ENCODE measurements at places on chromosomes 3 and 15.

DNA sequence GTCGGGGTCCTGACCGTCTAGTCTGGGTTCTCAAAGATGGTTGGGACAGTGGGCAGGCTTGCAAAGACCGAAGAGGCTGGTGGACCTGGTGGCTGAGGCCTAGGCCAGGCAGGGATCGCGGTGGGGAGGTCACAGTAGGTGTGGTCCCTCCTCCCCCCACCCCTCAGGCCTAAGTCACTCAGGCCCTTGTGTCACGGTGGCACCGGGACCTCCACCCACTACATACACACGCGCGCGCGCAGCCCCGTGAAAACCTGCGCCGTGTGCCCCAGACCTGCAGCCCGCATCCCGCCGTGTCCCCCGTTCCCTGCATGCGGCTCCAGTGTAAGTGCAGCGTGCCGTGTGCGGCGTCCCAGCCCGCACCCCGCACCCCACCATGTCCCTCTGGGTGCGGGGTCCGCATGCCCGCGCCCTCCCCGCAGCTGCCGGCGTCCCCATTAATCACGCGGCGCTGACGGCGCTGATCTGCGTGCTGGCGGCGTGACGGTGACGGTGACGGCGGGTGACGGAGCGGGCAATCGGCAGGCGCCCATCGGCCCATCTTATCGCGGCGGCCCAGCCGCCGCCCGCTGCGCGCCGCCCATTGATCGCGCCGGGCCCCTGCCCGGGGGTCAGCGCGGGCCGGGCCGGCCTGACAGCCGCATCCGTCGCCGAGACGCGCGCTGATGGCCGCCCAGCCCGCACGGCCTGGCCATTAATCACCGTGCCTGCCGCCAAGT, 24.4 kb downstream of the SEC61A1 start:
- no peak for DNase-seq

GRCh38 chr15:80403712-80404056, 498 bp upstream of the ARNT2 start:
- DNase-seq: no peak

- DNase-seq: no peak
Observed at GRCh38 chr3:47716656-47717055, 65.0 kb downstream of the SMARCC1 start.

DNA sequence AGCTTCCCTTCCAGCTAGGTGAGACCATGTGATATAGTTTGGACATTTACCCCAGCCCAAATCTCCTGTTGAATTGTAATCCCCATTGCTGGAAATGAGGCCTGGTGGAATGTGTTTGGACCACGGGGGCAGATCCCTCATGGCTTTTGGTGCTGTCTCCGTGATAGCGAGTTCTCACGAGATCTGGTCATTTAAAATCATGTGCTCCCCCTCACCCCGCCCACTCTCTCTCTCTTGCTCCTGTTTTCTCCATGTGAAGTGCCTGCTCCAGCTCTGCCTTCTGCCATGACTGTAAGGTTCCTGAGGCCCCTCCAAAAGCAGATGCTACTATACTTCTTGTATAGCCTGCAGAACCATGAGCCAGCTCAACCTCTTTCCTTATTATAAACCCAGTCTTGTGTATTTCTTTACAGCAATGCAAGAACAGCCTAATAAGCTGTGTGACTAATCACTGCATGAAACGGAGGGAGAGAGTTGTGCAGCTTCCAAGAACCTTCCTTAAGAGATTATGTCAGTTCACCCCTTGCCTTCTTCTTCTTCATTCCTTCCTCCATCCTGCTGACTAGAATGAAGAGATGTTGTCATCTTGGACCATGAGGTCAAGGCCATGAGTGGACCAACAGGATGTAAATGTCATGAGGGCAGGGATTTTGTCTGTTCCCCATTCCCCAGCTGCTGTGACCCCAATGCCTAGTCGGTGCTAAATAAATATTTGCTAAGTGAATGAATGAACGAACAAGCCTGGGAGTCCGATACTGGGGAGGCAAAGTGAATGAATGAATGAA, 91.0 kb downstream of the CPN2 start:
- no peak for DNase-seq

- no peak for DNase-seq
Observed at GRCh38 chr3:22922317-22922716, 280.8 kb upstream of the UBE2E2 start.

DNA sequence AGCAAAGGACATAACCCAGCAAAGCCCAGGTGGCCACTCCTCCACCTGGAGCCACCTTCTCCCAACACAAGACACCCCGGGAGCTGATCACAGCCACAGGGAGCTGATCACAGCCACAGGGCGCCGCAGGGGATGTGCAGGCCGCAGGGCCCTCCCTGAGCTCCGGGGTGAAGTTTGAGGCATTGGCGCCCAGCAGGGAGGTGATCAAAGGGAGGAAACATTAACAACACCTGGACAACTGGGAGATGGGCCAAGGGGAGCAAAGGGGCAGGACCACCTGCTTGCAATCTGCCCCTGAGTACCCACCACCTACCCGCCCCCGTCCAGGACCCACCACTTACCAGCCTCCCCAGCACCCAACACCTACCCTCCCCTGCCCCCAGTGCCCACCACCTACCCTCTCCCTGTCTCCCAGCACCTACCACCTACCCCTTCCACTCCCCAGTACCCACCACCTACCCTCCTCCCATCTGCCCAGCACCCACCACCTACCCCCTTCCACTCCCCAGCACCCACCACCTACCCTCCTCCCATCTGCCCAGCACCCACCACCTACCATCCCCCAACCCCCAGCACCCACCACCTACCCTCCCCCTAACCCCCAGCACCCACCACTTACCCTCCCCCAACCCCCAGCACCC, 2.4 kb downstream of the UROC1 start:
- DNase-seq: no peak

- DNase-seq: peak; percentile 44
Observed at GRCh38 chr3:54826251-54826691, 101.6 kb downstream of the LRTM1 start.

- no peak for DNase-seq
Observed at GRCh38 chr3:9255976-9256375, 6.5 kb upstream of the SRGAP3 start.

DNA sequence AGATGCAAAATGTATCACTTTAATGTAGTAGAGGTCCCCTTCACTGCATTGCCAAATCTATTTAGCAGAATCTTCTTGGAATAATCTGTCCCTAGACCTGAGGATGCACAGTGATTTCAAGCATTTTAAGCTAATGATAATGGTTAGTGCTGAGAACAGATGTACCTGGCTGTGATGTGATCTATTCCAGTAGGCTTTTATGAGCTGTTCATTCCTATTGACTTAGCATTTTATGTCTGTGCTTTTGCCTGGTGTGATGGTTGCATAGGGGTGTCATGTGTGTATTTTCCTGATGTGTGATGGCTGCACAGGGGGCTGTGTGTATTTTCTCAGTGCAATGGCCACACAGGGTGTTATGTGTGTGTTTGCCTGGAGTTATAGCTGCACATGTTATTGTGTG, 272.9 kb downstream of the TIGIT start:
- DNase-seq: no peak

GRCh38 chr3:145936971-145937370, 224.0 kb downstream of the PLOD2 start:
- no peak for DNase-seq

DNA sequence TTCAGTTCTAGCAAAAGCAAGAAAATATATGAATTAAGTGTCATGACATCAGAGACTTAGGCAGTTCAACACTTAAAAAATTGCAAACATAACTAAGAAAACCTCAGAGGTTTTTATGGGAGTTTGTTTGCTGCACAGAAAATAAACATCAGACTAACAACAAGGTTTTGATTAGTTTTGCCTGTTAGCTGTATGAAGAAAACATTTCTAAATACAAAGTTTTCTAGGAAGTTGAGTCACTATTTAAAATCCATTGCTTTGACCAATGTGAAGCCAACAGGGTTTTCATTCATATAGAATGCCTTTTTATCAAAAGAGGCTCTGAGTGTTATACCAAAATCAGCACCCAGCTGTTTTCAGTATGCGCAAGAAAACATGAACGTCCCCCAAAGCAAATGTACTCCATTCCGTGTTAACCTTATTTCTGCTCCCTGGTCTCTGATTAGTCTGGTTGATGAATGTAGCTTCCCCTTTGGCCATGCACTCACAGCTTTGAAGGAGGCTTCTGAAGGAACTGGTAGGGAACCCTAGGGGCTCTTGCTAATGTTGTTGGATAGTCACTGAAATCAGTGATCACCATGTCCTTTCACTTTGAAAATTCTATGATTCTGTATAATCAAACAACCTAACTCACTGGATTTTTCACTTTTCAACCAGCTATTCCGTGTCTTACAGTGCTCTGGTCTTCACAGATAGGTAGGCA, 89.6 kb upstream of the TSEN2 start:
- no peak for DNase-seq

GRCh38 chr15:68427366-68427765, 4.6 kb downstream of the ITGA11 start:
- no peak for DNase-seq

- no peak for DNase-seq
Observed at GRCh38 chr3:158830391-158830790, 28.5 kb downstream of the MFSD1 start.

DNA sequence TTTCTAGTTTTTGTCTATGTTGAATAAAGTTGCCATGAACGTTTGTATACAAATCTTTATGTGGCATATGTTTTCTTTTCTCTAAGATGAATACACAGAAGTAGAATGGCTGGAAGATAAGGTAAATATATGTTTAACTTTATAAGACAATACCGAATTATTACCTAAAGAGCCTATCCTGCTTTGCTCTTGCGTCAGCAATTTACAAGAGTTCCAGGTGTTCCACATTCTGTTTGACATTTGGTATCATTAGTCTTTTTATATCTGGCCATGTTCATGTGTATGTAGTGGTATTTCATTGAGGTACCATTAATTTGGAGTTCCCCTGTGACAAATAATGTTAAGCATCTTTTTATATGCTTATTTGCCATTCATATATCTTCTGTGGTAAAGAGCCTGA, 74.1 kb upstream of the TRIM42 start:
- DNase-seq: no peak

GRCh38 chr3:71372241-71372768, 211.2 kb downstream of the FOXP1 start:
- DNase-seq: no peak

DNA sequence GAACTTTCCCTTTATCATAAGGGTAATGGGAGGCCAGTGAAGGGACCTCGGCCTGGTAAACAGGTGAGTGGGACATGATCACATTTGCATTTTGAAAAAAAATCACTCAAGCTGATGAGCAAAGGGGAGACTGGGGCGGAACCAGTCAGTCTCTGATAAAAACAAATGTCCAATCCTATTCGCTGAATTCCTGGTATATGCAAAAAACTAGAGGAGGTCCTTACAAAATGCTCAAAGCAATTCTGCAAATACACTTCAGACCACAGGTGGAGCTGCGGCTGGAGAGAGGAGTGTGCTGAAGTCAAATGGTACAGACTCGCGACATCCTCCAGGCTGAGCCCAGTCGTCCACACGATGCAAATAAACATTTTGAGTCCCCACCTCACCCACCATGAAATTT, 166.7 kb downstream of the FOXP1 start:
- DNase-seq: no peak

- no peak for DNase-seq
Observed at GRCh38 chr3:175956964-175957363, 1097.8 kb downstream of the NAALADL2 start.

DNA sequence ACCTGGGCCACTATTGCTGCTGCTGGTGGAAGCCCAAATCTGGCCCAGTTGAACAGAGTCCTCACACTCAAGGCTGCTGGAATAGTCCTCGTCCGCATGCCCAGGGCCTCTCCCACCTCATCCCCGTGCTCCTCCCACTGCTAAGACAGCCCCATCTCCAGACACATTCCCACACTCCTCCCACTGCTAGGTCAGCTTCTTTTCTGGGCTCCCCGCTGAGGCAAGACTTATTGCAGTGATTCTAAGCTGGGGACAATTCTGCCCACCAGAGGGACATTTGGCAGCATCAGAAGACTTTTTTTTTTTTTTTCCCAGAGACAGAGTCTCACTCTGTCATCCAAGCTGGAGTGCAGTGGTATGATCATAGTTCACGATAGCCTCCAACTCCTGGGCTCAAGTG, 35.1 kb downstream of the POC1A start:
- DNase-seq: no peak

DNA sequence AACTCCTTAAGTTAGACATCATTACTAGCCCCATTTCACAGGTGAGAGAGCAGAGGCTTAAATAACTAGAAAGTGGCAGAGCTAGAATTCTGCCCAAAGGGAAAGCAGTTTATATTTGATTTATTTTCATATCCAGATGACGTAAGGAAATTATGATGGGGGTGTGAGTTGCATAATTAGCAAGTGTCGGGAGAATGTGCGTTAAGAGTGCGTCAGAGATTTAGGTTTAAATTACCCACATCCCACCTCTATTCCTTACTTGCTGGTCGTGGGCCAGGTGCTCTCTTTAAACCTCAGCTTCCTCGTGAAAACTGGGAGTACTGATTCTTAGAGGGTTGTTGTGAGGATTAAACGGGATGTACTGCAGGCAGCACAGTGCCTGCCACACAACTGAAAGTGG, 32.3 kb downstream of the FSTL1 start:
- no peak for DNase-seq

DNA sequence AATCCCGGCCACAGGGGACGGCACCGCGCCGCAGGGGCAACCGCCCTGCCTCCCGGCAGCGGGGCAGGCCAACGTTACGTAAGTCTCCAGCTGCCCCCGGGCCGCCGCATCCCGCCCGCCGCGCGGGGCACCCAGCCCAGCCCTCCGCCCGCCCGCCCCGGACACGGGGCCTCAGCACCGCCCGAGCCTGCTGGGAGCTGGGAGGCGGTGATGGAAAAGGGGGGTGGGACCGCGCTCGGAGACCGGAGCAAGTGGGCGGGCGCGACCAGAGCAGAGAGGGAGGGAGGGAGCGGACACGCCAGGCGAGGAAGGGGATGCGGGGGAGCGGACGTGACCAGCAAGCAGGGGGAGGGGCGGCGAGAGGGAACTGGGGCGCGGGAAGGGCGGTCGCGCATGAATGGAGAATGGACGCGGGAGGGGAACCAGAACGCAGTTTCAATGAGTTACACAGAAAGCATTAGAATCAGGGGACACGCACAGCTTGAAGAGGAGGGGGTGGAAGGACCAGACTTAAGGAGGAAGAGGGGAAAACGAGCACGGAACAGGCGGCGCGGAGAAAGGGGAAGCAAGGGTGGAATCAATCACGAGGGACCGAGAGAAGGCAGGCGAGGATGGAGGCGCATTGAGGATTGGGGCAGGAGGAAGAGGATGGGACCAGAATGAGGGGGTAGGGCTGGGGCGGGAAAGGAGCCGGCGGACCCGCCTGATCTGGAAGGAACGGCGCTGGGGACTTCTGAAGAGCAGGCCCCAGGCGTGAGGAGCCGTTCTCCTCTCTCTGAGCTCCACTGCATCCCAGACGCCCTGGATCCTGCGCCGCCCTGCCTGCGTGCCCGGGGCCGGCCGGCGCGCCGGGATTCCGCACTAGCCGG, 559 bp downstream of the PKM start:
- peak; percentile 84 for DNase-seq

All from tibial nerve (tissue), 4 donors.